ENCODE measurements at places on chromosomes 2 and 18.

- no peak for DNase-seq
Measured at GRCh38 chr2:105645938-105646773, 98.6 kb upstream of the NCK2 start.

- DNase-seq = no peak
Measured at GRCh38 chr2:237184192-237184918, 98.7 kb downstream of the COPS8 start.

DNA sequence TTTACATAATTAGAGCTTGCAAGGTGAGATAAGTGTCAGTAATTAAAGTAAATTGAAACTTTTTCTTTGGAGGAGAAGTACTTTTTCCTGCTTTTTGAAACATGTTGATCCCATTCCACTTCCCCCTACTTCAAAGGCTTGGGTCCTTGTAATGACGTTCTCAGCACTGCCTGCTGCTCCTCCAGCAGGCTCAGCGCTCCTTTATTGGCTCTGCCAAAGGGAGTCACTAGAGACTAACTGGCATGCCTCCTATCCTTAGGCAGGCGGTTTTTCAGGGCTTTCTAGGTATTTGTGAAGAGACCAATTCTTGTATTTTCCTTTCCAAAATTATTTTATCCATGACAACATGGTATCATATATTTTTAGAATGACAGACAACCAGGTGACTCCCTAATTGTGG is 43.9 kb upstream of the ACADL start:
- no peak for DNase-seq

DNA sequence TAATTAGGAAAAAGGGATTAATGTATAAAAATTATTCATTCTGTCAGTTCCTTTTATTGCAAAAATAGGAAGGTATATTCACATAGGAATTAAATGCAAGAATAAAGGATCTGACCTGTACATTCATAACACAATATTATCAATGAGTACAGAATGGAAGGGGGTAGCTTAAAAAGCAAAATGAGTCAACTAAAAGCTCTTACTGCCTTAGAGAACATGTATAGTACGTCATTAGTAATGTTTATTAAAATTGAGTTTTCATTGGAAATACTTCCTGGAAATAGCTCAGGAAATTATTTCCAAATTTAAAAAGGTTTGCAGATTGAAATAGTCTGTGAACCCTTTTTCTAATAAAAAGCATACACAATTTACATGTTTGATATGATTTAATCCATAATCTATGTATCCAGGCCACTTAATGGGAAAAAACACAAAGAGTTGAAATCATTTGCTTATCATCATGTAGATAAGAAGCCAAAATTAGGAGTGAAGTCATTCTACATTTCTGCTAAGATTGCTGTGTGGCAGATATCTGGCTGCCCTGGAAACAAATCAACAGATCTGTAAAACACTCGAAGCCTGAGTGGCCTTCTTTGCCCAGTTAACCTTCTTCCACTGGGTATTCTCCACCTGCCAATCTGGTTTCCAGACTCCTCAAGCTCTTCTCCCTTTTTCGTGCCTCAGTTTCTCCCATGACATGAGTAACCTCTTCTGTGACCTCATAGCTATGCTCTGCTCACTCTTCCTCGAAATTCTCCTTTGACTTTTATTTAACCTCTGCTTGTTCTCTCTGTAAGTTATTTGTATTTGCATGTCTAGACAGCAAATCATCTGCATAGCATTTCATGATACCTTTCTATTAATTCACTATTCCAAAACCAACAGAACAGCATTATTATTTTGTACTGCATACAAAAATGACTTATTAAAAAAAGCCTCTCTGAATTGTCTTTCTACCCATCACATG is 181.2 kb upstream of the REV1 start:
- DNase-seq = no peak

DNA sequence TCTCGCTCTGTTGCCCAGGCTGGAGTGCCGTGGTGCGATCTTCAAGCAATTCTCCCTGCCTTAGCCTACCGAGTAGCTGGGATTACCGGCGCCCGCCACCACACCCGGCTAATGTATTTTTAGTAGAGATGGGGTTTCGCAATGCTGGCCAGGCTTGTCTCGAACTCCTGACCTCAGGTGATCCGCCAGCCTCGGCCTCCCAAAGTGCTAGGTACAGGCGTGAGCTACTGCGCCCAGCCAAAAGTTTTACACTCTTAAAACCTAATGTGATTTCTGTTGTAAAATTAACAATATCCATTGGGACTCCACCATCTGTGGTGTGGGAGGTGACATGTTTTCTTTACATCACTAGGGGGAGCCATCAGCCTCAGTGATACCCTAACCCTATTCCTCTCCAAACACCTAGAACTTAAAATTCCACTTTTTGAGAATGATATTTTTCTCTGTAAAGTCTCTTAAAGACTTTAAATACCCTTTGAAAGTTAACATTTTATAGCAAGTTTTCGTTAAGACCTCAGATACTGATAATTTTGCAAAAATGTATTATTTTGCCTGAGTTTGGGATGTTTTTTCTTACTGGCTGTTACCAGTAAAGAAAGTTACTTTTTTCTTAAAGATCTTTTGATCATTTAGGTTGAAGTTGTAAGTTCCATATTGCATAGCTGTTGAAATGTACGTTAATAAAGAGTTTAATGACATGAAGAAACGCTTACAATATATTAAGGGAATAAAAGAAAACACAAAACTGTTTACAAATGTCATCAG is 11.6 kb upstream of the EIF2AK2 start:
- peak; percentile 59 for DNase-seq

DNA sequence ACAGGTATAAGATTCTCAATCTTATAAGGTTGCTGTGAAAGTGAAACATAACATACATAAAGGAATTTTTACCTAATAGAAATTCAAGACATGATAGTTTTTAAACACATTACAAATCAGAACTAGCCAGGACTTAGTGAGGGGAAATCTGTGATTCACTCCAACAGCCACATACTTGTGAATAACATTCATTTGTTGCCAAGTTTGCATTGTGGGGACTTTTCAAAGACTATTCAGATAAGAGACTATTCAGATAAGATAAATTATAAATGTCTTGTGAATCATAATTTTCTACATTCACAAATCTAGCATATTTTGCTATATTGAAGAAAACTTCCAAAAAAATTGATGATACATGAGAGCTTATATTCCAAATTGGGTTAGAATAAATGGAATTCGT is 345.3 kb upstream of the CDH20 start:
- DNase-seq = no peak

- no peak for DNase-seq
Measured at GRCh38 chr2:179266271-179266670, 1.6 kb upstream of the SESTD1 start.

DNA sequence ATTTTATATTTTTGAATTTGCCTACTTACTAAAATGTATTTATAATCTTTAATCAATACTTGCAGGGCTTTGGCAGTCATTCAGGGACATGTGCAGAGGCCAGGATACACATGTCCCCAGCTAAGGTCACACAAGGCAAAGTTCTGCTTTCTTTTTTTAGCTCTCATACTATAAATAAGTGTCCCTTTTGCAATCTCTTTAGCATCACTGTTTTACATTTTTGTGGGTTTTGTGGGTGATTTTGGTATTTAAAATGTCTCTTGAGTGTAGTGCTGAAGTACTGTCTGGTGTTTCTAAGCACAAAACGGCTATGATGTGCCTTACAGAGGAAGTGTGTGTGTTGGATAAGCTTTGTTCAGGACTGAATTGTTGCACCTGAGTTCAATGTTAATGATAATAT is 309.0 kb upstream of the GULP1 start:
- peak; percentile 19 for DNase-seq

GRCh38 chr18:57744211-57744694 is 58.9 kb downstream of the ATP8B1 start:
- no peak for DNase-seq

DNA sequence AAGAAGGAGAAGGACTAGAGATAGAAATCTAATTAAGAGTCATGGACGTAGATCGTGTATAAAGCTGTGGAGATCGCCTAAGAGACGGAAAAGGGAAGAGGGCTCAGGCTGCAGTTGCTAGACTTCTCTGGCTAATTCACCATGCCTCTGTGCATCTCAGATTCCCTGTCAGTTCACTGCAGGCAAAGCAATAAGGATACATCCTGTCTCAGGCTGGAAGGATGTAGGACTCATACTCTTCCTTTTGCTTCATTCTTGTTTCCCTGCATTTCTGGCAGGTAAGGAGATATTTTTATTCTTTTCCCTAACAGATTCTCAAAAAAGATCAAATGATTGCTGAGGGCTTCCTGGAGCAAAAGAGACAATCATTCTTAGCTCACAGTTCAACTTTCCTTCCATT is 112.5 kb downstream of the AP1S3 start:
- no peak for DNase-seq

DNA sequence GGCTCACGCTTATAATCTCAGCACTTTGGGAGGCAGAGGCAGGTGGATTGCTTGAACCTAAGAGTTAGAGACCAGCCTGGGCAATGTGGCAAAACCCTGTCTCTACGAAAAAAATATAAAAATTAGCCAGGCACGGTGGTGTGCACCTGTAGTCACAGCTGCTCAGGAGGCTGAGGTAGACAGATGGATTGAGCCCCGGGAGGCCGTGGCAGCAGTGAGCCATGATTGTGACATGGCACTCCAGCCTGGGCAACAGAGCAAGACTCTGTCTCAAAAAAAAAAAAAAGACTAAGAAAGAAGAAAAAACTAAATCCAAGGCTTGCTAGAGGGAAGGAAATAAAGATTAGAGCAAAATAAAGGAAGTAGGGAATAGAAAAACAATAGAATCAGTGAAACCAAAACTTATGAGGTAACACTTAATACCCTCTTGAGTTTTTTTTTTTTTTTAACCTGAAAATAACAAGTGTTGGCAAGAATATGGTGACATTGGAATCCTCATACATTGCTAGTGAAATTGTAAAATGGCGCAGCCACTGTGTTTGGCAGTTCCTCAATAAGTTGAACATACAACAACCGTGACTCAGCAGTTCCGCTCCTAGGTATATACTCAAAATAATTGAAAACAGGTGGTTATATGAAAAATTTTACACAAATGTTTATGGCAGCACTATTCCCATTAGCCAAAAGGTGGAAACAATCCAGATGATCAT is 85.2 kb downstream of the EML4 start:
- DNase-seq = peak; percentile 26

DNA sequence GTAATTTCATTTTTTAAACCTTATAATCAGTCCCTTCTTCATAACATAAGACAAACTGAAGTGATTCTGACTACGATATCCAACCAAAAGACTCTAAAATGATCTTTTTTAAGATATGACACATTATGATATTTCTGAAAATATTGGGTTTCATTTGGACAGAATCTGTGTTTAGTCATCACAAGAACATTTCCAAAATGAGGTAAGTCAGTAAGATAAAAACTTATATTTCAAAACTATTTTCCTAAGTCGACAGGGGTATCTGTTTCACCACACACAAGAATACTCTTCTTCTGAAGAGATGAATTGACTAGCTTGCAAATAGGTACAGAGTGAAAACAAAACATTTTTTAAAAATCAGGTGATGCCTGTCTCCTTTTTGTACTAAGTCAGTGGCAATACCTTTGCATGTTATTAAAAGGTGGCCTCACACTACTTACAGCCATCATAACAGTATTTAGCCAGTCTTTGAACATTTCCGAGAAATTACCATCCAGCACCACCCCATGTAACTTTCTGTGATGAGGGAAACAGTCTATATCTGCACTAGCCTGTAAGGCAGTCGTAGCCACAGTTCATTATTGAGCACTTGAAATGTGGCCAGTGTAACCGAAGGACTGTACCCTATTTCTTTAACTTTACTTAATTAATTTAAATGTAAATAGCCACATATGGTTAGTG is 13.5 kb downstream of the STK39 start:
- DNase-seq = no peak

DNA sequence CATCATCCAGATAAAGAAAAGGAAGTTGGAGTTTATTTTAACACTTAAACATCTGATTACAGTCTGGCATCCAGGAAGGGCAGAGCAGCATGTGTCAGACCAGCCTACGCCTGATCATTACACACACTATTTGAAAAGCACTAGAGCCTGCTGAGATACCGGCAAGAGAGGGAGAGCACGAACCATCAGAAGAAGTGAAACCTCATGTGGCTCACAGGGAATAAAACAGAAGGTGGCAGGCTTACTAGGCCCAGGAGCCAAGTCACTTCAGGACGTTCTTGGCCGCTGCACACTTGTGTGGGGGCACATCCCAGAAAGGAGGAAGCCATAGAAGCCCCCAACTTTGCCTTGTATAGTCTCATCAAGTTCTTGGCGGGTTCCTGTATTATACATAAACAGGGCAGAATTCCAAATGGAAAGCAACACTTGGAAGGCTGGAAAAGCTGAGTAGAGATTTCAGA is 105.5 kb downstream of the UGGT1 start:
- DNase-seq = no peak

- DNase-seq = no peak
Measured at GRCh38 chr2:220556658-220557057, 929.2 kb downstream of the SLC4A3 start.

DNA sequence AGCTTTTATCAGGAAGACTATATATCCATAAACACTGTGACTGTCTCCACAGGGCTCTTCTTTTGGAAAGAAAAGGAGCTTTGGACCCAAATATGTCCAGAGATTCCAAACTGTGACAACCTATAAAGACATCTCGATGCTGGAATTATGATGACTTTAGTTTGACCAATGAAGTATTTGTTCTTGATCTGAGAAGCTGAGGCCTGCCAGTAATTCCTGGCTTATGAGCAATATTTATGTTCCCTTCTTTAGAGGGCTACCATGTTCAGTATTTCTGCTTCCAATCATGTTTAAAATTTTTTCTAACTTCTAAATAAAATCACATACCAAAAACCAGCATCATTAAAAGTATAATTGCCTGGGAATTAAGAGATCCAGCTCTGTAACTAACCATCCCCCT is 41.1 kb downstream of the FEZ2 start:
- no peak for DNase-seq

GRCh38 chr18:63107931-63108330 is 211.6 kb downstream of the BCL2 start:
- no peak for DNase-seq

GRCh38 chr2:147164563-147164962 is 680.3 kb upstream of the ACVR2A start:
- no peak for DNase-seq

GRCh38 chr18:58554404-58554803 is 74.5 kb downstream of the ALPK2 start:
- DNase-seq = no peak

DNA sequence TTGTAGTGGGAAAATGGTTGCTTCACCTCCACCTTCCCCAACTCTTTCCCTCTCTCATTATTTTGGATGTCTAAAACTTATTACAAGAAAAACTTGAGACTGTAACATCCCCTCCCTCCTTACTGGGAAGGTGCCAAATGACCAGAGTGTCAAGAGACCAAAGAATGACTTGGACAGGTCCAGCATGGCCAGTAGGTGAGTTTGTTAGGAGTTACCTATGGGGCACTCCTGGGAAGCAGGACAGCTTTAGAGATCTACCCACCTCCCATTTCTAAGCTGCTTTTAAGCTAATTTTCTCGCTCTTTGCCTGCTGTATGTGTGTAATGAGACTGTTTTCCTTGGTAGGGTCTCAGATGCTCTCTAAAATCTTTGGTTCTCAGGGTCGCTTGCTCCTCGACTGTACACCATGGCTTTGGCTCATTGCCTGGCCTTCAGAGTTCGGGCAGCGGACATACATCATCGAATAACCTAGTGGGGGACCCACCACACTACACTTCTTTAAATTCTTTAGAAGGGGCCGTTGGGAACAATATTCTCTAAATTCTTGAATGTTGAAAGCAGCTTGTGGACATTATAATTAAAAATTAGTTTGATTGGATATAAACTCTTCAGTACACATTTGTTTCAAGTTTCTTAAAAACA is 45.2 kb downstream of the SLC30A6 start:
- DNase-seq = no peak

GRCh38 chr2:223865124-223865523 is 27.7 kb upstream of the AP1S3 start:
- DNase-seq = no peak

GRCh38 chr2:165294912-165295311 is 55.7 kb downstream of the SCN2A start:
- no peak for DNase-seq

All from B cell (primary cell).